ENCODE measurements at places on chromosomes 11 and 22. TPM values are rescaled to one million over a fixed set of nuclear protein-coding genes. Genes with fewer than 3 reads are reported as not detected.

ZNF214 gene
- total RNA-seq = 3.0 TPM

NAP1L4 gene
- total RNA-seq = 274 TPM

OR2AG2 gene
- 0.18 TPM for total RNA-seq

TALDO1 gene
- 257 TPM for total RNA-seq

MYEOV gene
- 69.8 TPM for total RNA-seq

ANGPTL5 gene
- not detected for total RNA-seq

ACCS gene
- total RNA-seq = 38.0 TPM

GPHA2 gene
- not detected for total RNA-seq

NRXN2 gene
- 0.15 TPM for total RNA-seq

NELL1 gene
- not detected for total RNA-seq

ALDH3B1 gene
- total RNA-seq = 18.3 TPM

NAALAD2 gene
- total RNA-seq = not detected

CHRNA10 gene
- 6.8 TPM for total RNA-seq

OSM gene
- not detected for total RNA-seq

PICALM gene
- 153 TPM for total RNA-seq

F2 gene
- 0.64 TPM for total RNA-seq

OR8A1 gene
- total RNA-seq = not detected

MOV10L1 gene
- 0.10 TPM for total RNA-seq

MPPED1 gene
- not detected for total RNA-seq

PHOX2A gene
- not detected for total RNA-seq

DDTL gene
- not detected for total RNA-seq

ZNF280B gene
- 0.10 TPM for total RNA-seq

MFRP gene
- total RNA-seq = not detected

A4GALT gene
- total RNA-seq = 6.9 TPM

C1QTNF6 gene
- 25.0 TPM for total RNA-seq

MS4A12 gene
- not detected for total RNA-seq

MAPK8IP1 gene
- 12.7 TPM for total RNA-seq

SCGB1D2 gene
- total RNA-seq = 0.85 TPM

RBMXL2 gene
- total RNA-seq = 0.10 TPM

TMEM191B gene
- total RNA-seq = 3.7 TPM

OR4C15 gene
- not detected for total RNA-seq

JHY gene
- 10.1 TPM for total RNA-seq

CSF2RB gene
- total RNA-seq = not detected

MRGPRF gene
- total RNA-seq = 0.36 TPM

KRTAP5-4 gene
- not detected for total RNA-seq

SMIM35 gene
- not detected for total RNA-seq

DRD4 gene
- total RNA-seq = 0.95 TPM

ACER3 gene
- 41.8 TPM for total RNA-seq

OR2AT4 gene
- total RNA-seq = not detected

DMC1 gene
- 3.2 TPM for total RNA-seq

FAT3 gene
- total RNA-seq = 0.33 TPM

C11orf91 gene
- 1.3 TPM for total RNA-seq

IGSF22 gene
- not detected for total RNA-seq

MPZL3 gene
- total RNA-seq = 1.0 TPM

VPS37C gene
- total RNA-seq = 24.0 TPM

TMA7B gene
- not detected for total RNA-seq

SMTNL1 gene
- total RNA-seq = not detected

LINC01488 gene
- total RNA-seq = not detected

KCTD14 gene
- 19.3 TPM for total RNA-seq

AASDHPPT gene
- 63.4 TPM for total RNA-seq

MRGPRX3 gene
- total RNA-seq = not detected

HEPACAM gene
- not detected for total RNA-seq

DEUP1 gene
- not detected for total RNA-seq

PLCB3 gene
- total RNA-seq = 41.2 TPM

Data from Panc1 (cell line).